ENCODE measurements at places on chromosomes 3 and 15.

GRCh38 chr3:43632269-43632733 is 10.5 kb upstream of the ANO10 start:
- no peak for DNase-seq

GRCh38 chr3:139564294-139564861 is 24.8 kb upstream of the RBP1 start:
- DNase-seq = no peak

- DNase-seq = no peak
These were observed 407.3 kb upstream of the CBLB start for GRCh38 chr3:106276151-106276550.

GRCh38 chr3:24394754-24395153 is 99.9 kb downstream of the THRB start:
- DNase-seq = no peak

- DNase-seq = no peak
These were observed 238.6 kb downstream of the MEX3B start for GRCh38 chr15:81807186-81807585.

DNA sequence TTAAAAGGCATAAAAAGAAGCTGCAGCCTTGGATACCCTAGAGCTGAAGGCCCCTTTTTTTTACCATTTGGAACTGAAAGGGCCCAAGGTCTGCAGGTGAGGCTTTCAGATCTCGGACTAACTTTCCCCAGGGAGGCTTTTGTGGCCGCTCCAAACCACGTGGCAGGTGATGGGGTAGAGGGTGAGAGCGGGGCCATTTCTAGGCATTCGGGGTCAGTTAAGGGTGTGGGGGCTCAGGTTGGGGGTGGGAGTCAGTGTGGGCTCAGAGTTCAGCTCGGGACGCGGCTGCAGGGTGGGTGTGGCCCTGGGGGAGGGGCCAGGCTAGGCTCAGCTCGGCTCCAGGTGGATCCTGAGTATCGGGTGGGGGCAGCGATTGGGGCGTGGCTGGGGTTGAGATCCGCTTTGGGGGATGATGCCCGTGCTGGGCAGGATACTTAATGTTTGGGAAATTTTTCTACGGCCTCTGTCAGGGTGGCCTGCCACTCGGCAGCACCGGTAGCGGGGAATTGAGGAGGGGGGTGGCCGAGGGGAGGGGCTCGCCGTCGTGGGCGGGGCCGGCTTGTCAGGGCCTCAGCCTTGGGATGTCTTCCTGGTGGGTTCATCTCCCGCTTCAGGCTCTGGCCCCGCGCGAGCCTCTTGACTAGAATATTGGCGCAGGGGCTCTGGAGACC is 2.5 kb downstream of the KLF13 start:
- DNase-seq = no peak

DNA sequence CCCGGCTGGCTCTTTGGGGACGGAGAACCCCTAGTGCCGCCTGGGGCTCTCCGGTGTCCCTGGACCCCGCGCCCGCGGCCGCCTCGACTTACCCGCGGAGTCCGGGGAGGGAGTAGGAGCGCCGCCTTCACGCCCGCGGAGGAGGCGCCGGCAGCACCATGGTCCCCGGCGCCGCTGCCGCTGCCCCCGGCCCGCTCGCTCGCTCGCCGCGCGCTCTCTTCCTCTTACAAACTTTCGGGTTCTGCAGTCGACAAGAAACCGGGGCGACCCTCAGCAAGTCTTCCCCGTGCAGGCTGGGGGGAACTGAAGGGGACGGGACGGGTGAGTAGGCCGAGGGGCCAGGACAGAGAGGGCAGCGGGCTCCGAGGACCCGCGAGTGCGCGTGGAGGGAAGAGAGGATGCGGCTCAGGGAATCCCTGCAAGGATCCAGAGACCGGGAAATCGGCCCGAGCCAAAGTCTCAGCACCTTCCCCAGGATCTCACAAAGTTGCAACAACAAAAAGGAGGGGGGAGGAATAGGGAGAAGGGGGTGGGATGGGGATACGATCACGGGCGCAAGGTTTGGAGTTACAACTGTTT is 2.0 kb downstream of the FOXP1 start:
- peak; percentile 33 for DNase-seq

GRCh38 chr15:60520013-60520824 is 41.3 kb upstream of the ICE2 start:
- no peak for DNase-seq

DNA sequence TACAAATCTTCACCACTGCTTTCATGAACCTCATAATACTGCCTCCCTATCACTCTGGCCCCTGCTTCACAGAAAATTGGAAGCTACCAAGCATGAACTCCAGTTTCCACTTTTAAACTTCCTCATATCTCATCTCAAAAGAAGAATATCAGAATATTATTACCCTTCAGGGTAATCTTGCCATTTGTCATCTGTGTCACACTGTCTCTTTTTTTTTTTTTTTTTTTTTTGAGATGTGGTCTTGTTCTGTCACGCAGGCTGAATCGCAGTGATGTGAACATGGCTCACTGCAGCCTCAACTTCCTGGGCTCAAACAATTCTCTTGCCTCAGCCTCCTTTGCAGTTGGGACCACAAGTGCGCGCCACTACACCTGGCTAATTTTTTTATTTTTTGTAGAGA is 80.4 kb upstream of the TCF12 start:
- DNase-seq = no peak

- DNase-seq = no peak
These were observed 22.2 kb upstream of the MAGEF1 start for GRCh38 chr3:184733971-184734608.

DNA sequence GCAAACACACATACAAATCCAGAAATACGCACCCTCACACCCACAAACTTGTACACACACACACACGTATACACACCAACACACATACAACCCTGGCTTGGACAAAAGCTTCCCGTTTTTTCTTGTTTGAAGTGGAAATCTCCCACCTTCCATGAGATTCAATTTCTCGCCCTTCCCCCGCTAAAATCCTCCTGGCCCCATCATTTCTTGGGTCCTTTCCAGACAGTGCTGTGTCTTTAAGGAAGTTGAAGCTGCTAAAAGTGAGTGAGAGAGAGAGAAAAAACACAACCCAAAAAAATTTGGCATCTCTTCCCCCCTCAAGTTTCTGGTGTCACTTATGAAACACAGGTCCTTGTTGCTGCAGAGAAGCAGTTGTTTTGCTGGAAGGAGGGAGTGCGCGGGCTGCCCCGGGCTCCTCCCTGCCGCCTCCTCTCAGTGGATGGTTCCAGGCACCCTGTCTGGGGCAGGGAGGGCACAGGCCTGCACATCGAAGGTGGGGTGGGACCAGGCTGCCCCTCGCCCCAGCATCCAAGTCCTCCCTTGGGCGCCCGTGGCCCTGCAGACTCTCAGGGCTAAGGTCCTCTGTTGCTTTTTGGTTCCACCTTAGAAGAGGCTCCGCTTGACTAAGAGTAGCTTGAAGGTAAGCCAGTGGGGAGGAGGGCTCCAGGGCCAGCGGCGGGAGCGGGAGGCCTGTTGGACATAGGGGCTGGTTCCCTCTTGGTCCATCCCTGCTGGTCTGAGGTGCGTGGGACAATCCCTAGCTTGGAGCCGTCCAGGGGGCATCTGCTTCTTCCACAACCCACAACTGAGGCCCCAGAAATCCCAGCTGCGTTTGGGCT is at the start of gene ISLR:
Gene ISLR, plus strand, starts transcription at position 331 of the 839 bp plus-strand sequence. CDS start 1,149 bp downstream, outside the sequence.
- DNase-seq = no peak

All from C1 segment of cervical spinal cord (tissue), 14 donors.